ENCODE measurements at places on chromosomes 6 and 20. TPM values are rescaled to one million over a fixed set of nuclear protein-coding genes. Genes with fewer than 3 reads are reported as not detected.

The PGBD1 gene
- total RNA-seq, result 4.1 TPM

The TINAG gene
- not detected for total RNA-seq

The SNPH gene
- total RNA-seq, result 3.3 TPM

The C20orf202 gene
- not detected for total RNA-seq

The RAB32 gene
- 39.5 TPM for total RNA-seq

The C20orf141 gene
- total RNA-seq, result 0.49 TPM

The SLC17A9 gene
- total RNA-seq, result 0.03 TPM

The ACTL10 gene
- not detected for total RNA-seq

The HCK gene
- 0.05 TPM for total RNA-seq

The ALDH8A1 gene
- 0.17 TPM for total RNA-seq

The NKAIN4 gene
- total RNA-seq, result 5.2 TPM

The FAXC gene
- 5.9 TPM for total RNA-seq

The MAD2L1BP gene
- 34.8 TPM for total RNA-seq

The POU5F1 gene
- total RNA-seq, result 11.2 TPM

The SLC22A3 gene
- total RNA-seq, result 55.6 TPM

All from A549 treated with AZD2906 at 1 μM for 4 hours (cell line).